Activated CD8-positive, alpha-beta memory T cell treated with anti-CD3 and anti-CD28 coated beads for 4 hours (primary cell): ENCODE measurements at places on chromosomes 6 and 20.

DNA sequence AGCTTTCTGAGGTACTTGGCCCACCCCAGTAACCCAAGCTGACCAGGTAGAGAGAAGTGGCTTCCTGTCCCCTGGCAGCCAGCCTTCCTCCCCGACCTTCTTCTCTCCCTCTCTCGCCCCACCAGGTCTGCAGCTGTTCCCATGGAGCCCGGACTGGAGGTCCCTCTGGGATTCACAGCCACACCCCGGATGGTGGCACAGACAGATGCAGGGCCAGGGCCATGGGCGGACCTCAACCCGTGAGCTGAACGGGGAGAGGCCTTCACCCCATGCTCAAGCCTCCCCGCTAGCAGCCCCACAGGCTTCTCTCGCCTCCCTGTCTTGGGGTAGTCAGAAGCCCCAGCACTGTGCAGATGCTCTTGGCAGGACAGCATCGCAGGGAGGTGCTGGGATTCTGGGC, 41.3 kb downstream of the CPXM1 start:
- no peak for DNase-seq

DNA sequence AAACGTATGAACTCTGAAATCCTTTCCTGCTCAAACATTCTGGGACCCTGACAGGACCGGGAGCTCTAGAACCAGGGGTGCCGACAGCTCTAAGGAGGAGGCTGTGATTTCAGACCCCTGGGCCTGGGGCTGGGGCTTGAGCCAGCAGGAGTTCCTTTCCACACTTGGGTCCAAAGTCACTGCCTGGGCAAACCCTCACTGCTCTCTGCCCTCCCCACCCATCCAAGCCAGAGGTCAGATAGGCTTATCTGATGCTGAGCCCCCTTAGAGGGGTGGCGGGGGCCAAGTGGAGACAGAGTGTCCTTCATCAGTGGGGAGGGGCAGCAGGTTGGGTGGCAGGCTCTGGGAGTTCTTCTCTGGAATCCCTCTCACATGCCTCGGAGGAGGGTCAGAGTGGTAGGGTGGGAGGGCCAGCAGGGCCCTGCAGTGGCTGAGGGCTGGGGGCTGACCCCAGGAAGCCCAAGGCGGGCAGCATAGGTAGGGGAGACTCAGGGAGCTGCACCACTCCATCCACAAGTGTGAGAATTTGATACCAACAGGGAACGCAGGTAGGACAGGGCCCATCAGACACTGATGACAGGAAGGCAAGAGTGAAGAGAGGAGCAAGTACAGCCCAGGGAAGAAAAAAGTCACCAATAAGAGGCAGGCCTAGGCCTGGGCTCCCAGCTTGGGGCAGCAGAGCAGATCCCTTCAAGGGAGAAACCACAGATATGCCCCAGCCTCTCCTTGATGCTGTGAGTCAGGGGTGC, 121.0 kb downstream of the MRPL14 start:
- no peak for DNase-seq

DNA sequence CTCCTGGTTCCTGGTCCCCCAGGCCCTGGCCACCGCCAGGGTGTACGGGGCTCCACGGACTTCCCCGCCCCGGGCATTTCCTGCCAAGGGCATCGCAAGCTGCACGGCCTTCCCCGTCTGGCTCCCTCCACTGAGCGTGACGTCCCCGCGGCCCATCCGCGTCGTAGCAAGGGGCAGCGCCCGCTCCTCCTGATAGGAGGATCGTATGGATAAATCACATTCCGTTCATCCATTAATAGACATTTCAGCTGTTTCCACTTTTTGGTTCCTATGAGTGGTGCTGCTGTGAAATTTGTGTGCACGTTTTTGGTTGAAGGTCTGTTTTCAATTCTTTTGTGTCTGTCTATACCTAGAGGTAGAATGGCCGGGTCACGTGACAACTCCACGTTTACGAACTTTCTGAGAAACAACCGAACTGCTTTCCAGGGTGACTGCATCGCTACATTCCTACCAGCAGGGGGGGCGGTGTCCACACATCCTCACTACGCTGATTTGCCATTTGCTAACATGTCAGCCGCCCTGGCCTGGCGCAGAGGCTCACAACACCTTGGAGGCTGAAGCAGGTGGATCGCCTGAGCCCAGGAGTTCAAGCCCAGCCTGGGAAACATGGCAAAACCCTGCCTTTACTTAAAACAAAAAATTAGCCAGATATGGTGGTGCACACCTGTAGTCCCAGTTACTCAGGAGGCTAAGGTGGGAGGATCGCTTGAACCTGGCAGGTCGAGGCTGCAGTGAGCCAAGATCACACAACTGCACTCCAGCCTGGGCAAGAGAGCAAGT, 37.7 kb downstream of the KCNQ2 start:
- DNase-seq, result peak; percentile 47

- DNase-seq, result no peak
These were observed 1023.3 kb downstream of the EYS start for GRCh38 chr6:64683682-64684081.

DNA sequence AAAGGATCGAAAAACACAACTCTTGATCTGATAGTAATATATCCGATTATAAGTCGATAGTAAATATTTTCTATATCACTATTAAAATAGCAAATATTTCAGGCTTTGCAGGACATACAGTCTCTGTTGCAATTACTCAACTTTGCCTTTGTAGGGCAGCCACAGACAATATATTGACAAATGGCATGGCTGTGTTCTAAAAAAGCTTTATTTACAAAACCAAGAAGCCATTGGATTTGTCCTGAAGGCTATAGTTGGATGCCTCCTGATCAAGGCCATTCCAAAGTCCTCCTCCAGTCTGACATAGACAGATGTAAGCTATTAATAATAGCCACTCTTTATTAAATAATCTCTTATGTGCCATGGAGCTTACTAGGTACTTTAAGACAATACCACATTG, 5.9 kb downstream of the OCSTAMP start:
- DNase-seq, result no peak

- no peak for DNase-seq
These were observed 4.8 kb upstream of the IRF4 start for GRCh38 chr6:386688-387266.

GRCh38 chr6:112029045-112029822, 24.7 kb upstream of the CCN6 start:
- peak; percentile 26 for DNase-seq

GRCh38 chr6:160999516-160999915, 7.9 kb downstream of the MAP3K4 start:
- no peak for DNase-seq

GRCh38 chr6:111952821-111953540, 79.7 kb upstream of the FYN start:
- DNase-seq, result no peak

- DNase-seq, result no peak
These were observed 51.7 kb downstream of the CHMP4B start for GRCh38 chr20:33862709-33863403.

DNA sequence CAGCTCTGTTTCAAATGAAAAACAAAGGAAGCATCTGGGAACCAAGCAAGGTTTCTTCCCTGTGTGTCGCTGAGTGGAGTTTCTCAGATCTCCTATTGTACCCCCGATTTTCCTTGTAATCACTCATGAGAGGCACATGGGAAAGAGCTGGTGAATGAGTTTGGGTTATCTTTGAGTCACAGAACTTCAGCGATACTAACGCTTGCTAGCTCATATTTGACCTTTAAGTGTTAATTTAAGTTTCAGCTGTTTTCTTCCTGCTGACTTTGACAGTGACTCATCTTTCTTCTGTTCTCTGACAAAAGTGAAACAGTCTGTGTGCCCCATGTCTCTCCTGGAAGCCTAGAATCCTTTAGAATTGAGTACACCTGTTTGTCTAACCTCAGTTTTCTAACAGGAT, 261.1 kb upstream of the RGS17 start:
- no peak for DNase-seq

DNA sequence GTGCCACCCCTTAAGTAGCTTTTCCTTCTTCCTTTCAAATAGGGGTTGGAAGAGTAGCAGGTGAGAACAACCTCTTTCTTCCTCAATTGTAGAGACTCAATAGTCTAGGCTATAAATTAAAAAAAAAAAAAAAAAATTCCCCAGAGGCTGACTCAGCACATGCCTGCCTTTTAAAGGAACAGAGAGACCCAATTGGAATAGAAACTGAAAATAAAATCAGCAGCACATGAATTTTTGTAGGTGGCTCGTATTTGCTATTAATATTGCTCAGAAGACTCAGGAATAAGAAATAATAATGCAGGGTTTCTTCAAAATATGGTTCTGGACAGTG, 19.3 kb downstream of the TOP1 start:
- no peak for DNase-seq

GRCh38 chr6:72035486-72035885, 149.1 kb downstream of the RIMS1 start:
- no peak for DNase-seq

DNA sequence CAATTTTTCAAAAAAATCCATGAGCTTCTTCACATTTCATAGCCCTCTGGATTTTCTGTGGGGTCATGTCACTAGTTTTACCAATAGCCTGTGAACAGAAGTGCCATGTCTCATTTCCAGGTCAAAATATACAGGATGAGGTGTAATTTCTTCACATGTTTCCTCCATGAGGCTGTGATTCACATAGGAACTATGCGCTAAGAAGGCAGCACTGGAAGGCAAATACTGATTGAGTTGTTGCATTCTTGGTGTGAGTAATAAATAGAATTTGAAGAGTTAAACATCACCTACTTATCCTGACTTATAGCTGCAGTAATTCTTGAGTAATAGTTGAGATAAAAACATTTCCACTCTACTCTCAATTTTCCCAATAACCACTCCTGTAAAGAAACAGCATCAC, 442.3 kb downstream of the HAO1 start:
- DNase-seq, result no peak

GRCh38 chr6:133259561-133259960, 18.4 kb downstream of the EYA4 start:
- no peak for DNase-seq

DNA sequence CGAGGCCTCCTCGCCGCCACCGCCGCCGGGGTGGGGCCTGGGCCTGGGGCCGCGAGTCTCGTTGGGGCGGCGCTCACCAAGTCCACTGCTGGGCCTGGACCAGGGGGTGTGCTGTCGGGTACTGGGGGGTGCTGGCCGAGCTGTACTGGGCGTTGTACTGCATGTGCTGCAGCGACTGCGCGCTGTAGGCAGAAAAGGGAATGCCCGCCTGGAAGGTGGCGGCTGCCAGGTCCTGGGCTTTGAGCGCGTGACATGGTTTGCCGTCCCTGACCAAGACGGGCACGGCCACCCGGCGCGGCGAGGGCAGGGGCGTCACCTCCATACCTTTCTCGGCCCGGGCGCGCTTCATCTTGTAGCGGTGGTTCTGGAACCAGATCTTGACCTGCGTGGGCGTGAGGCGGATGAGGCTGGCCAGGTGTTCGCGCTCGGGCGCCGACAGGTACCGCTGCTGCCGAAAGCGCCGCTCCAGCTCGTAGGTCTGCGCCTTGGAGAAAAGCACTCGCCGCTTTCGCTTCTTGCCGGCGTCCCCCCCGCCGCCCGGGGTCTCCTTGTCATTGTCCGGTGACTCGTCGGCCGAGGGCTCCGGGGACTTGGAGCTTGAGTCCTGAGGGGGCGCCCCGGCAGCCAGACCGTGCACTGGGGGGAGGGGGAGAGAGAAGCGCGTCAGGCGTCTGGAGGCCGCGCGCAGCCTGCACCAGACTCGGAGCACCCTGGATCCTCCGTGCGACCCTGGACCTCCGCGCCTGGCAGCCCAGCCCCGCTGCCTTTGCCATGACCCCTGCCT, 1.8 kb downstream of the NKX2-2 start:
- DNase-seq, result no peak

DNA sequence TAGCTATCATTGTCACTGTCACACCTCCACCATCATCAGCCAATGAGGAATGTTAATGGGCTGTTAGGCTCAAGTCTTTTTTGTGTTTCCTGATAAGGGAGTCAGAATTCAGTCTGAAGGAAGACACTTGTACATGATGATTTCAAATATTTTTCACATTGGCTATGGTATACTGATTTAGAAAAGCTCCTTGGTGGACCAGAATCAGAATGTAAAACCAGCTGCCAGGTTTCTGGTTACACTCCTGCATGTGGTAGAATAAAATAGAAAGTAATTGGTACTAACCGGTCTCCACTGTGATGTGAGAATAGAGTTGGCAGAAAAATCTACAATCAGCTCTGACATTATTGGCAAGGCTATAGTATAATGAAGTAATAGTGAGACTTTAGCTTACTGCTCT, 10.7 kb downstream of the COL9A1 start:
- no peak for DNase-seq

- DNase-seq, result no peak
These were observed 149.7 kb upstream of the ENPP5 start for GRCh38 chr6:46320505-46320904.

- DNase-seq, result no peak
These were observed 140.5 kb downstream of the BTBD3 start for GRCh38 chr20:12058216-12058615.

DNA sequence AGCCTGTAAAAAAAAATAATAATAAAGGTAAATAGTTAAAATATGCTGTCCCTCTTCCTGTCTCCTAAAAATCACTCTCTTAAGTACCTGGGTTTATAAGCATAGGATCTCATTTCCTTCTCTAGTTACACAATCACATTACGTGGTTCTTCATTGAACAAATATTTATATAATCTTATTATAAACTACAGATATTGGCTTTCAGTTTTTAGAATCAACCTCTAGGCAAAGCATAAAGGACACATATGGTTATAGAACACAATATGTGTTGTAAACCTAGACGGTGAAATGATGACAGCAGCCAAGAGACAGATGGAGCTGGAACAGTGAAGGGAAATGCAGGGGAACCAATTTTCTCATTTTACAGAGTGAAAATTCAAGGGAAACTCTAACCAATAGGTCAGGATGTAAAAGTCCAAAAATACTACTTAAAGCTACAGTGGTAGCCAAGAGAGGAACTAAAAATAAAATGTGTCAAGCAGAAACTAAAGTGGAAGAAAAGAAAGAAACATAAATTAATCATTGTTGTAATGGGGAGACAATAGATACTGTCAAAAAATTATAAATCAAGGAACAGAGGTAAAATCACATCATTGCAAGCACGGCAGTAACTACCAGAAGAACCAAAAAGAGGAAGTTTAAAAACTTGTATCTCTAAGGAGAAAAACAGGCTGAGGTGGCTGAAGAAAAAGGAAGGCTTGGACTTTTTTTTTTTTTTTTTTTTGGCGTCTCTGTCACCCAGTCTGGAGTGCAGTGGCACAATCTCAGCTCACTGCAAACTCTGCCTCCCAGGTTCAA, 82.8 kb upstream of the CDYL start:
- no peak for DNase-seq

DNA sequence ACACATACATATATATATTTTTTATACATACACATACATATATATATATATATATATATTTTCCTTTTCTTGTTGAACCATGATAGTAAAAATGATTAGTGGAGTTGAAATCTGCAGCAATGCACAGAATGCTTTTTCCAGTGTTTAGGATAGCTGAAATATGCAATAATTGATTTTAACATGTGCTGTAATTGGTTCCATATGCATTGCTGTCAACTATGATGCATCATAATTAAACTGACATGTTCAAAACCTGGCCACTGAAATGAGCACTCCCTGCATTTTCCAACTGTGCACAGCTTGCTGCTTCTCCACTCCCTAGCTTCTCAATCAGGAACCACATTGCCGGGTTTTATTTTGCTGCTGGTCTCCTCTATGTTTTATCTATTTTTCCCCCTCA, 358.3 kb downstream of the PAX1 start:
- no peak for DNase-seq

- no peak for DNase-seq
These were observed 138.8 kb upstream of the C6orf118 start for GRCh38 chr6:165448210-165448609.
